Bladder microvascular endothelial cell (primary cell): ENCODE measurements at places on chromosomes 6 and 20. TPM values are rescaled to one million over a fixed set of nuclear protein-coding genes. Genes with fewer than 3 reads are reported as not detected.

BNIP5 gene
- total RNA-seq = not detected in 2 replicates

CENPW gene
- 4.7 and 17.5 TPM in 2 replicates for total RNA-seq

RBBP8NL gene
- not detected in 2 replicates for total RNA-seq

EMILIN3 gene
- total RNA-seq = under 0.01 and 0.06 TPM in 2 replicates
